ENCODE measurements at places on chromosomes 12 and 14.
A peak's percentile ranks its signal among the peaks of the same experiment; 100 is the strongest.

DNA sequence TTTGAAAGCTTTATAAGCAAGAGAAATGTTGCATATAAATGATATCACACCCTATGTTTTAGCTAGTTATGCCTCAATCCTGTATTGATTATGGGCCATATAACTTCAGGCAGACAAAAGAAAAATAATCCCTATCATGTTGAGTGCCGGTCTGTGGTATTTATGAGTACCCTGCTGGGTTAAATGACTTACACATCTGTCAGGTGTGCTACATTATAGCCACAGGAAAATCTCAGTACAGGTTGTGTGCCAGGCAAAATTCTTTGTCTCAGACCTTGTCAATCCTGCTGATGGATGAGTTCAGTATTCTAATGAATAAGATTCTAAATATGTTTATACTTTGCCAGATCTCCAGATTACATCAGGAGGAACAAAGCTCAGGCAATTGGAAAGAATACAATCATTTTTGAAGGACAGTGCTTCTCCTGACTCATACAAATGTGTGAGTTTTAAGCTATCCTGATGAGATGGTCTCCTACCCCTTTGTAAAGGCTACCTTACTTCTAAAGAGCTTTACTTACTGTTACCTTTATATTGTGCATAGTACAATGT lies 109.8 kb upstream of the FOXG1 start:
- peak; percentile 46 for DNase-seq

DNA sequence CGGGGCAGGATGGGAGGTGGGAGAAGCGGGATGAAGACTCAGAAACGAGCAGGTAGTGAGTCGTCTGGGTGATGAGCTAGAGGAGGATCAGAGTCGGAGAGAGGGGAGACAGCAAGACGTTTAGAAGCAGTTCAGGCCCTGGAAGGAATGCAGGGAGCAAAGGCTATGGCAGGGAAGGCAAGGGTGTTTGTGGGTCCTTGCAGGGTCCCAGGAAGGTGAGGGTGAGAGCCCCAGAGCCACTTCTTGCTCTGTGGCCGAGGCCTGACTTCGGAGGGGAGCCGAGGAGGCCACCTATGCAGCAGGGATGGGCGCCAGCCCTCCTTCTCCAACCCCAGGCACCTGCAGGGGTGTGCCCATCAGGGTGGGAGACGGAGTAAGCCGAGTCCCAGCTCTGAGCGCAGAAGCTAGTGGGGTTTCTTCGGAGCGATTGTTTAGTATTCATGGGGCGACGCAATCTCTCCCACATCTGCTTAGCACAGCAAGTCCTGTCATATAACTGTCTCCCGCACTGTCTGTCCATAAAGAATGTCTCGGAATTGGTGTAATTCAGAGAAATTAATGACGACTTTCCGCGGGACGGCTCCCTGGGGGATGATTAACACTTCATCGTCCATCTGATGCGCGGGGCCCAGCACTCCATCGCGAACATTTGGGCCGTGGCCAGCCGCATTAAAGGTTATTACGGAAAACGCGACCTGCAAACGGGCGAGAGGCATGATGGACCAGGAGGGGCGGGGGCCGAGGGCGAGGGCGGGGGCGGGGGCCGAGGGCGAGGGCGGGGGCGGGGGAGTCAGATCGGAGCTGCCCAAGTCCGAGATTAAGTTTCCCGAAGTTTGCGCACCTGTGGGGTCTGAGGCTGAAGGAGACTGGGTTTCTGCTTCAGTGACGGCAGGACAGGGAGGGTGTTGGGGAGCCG lies 12.2 kb upstream of the CALCOCO1 start:
- DNase-seq = peak; percentile 37

DNA sequence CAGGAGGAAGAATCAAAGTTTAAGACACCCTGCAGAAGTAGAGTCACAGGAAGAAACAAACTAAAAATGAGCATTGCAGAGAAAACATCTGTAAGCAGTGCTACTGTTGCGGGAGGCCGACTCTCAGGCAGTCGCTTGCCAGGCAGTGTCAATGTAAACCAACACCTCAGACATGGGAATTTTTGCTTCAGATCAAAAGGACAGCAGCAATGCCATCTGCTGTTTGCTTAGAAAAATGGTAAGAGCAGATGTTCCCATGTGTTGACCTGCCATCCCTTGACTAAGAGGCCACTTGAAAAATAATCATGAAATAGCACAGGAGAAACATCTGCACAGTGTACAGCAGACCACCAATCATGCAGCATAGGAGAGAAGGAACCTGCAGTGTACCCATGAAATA lies 196.6 kb downstream of the SLC25A21 start:
- peak; percentile 33 for DNase-seq

- DNase-seq = no peak
These were observed 141.6 kb downstream of the GLT1D1 start for GRCh38 chr12:128994856-128995255.

- no peak for DNase-seq
These were observed 191.5 kb downstream of the PAX9 start for GRCh38 chr14:36852981-36853691.

DNA sequence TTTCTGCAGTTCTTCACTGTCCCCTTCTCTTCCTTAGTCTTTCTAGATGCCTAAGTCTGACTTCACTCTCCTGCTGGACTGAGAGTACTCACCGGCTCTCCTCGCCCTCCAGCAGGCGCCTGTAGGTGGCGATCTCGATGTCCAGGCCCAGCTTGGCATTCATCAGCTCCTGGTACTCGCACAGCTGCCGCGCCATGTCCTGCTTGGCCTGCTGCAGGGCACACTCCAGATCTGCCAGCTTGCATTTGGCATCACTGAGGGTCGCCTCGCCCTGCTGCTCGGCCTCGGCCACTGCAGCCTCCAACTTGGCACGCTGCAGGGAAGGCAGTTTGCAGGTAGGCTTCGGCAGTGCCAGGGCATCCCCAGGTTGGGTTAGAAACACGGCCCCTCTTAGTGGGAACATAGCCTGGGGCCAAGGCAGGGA lies 5.2 kb downstream of the KRT84 start:
- DNase-seq = peak; percentile 29

DNA sequence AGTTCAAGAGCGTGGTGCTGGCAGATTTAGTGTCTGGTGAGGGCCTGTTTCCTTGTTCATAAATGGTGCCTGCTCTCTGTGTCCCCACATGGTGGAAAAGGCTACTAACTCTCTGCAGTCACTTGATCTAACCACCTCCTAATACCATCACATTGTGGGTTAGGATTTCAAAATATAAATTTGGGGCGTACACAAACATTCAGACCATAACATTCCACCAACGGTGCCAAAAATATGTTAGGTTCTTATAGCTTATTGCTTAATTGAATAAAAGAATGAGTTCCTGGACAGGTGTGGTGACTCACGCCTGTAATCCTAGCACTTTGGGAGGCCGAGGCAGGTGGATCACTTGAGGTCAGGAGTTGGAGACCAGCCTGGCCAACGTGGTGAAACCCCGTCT lies 3.4 kb upstream of the DYRK2 start:
- DNase-seq = no peak

DNA sequence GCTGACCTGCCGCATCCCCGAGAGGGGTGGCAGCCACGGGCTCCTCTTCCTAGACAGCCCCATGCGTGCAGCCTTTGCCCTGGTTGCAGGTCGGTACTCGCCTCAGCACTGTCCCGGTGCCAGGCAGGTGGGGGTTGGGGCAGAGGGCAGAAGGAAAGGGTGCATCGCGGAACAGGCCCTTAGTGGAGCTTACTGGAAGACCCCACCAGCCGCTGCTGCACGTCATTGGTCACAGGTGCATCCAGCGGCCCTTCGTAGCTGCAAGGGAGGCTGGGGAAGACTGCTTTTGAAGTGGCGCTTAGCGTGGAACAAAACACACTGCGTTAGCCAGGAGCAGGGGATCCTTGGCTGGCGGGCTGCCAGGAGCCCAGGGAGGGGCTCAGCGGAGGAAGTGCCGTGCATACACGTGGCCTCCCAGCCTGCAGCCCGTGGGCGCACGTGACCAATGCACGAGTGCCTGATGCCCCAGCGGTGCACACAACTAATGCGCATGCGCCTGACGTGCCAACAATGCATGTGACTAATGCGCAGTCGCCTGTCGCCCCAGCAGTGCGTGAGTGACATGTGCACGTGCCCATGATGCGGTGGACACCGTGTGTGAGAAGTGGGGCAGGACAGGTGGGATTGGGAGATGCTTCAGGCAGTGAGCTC lies 5.0 kb upstream of the EP400 start:
- no peak for DNase-seq

- no peak for DNase-seq
These were observed 20.8 kb downstream of the SERPINA1 start for GRCh38 chr14:94367347-94368242.

- DNase-seq = peak; percentile 55
These were observed 4.3 kb upstream of the BRMS1L start for GRCh38 chr14:35821564-35822411.

GRCh38 chr14:102986810-102987579 lies 64.5 kb downstream of the AMN start:
- DNase-seq = peak; percentile 81
